ENCODE measurements at places on chromosomes 11 and 22.

DNA sequence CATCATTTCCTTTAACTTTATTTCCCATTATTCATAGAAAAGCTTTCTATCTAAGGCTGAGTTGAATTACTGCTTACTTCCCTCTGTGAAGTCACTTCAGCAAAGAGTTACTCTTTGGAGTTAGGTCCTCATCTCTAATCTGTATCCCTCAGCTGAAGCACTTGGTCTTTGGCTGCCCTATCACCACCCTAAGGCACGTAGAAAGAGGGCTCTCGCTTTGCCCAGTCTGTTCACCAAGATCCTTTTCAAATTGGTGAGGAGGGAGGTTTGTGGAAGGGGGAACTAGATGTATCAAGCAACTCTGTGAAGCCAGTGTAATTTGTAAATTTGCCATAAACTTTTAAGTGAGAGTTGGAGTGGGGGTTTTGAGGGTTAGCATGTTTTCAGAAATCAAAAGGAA lies 43.4 kb downstream of the PAX6 start:
- no peak for DNase-seq

- no peak for DNase-seq
Measured at GRCh38 chr11:12537778-12538401, 136.3 kb upstream of the TEAD1 start.

DNA sequence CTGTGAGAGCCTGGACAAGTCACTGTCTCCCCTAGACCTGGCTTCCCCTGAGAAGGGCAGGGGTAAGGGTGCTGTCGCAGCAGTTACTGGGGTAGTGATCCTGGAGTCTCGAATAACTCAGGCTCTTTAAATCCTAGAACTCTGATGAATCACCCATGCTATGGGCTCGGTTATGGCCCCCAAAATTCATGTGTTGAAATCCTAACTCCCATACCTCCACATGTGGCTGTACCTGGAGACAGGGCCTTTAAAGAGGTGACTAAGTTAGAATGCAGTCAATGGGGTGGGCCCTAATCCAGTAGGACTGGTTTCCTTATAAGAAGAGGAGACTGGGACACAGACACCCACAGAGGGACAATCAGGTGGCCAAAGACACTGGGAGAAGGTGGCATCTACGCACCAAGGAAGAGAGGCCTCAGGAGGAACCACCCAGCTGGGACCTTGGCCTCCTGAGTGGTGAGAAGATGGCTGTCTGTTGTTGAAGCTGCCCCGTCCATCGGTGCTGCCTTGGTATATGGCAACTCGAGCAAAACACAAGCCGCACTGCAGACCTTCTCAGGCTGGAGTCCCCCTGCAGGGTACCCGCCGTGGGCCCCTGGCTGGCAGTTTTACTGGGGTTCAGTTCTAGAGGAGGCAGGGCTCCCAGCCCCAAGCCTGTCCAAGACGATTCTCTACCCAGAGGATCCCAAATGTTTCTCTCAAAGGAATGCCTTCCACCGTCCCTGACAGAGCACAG lies 48.8 kb upstream of the SHISAL1 start:
- no peak for DNase-seq

GRCh38 chr11:105357764-105358163 lies 218.2 kb upstream of the CARD18 start:
- DNase-seq: no peak

DNA sequence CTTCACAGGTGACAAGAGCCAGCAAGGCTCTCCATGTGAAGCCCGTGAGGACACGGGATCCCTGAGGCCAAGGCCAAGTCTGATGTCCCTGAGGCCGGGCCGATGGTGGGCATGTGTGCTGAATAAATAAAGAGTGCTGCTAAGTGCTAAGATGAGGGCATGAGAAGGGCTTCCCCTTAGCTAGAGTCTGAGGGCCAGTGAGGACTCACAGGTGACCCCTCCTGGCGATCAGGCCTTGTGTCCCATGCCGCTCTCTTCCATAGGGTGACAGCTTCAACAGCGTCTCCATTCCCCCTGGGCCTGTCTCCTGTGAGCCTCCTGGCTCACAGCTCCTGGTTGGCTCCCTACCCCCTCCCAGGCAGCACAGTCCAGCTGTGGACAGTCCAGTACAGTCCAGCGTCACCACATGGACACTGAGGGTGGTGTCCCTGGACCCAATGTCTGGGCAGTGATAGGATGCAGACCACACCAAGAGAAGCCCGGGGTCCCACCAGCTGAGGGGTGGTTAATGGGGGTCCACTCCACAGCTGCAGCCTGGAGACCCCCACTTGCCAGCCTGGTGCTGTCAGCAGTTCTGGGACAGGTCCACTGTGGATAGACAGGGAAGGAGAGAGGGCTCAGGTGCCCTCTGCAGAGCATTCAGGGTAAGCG lies 1033.2 kb downstream of the TBC1D22A start:
- DNase-seq: no peak

- DNase-seq: no peak
Measured at GRCh38 chr22:37166675-37167066, 17.0 kb upstream of the IL2RB start.

GRCh38 chr11:12534549-12534948 lies 139.7 kb upstream of the TEAD1 start:
- no peak for DNase-seq

DNA sequence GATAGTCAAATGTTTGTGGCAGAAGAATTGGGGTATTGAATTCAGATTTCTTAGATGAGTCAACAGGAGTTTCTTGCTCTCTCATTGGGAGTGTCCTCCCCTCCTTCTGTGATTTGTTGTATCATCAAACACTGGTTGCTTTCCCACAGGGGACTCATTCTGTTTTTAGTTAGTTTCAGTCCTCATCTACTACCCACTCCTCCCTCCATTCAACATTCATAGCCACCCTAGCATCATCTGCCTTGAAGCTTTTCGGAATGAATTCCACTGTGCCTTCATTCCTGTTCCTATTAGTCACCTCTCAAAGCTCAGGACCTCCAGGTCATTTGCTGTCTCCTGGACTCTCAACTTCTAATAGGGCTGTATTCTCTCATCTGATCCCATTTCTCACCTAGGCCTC lies 31.5 kb upstream of the RAB38 start:
- no peak for DNase-seq

GRCh38 chr11:69903211-69903610 lies 84.0 kb upstream of the FGF3 start:
- no peak for DNase-seq

GRCh38 chr11:58506935-58507334 lies 970 bp downstream of the OR5B21 start:
- DNase-seq: no peak

GRCh38 chr11:133829566-133829965 lies 15.7 kb downstream of the SPATA19 start:
- DNase-seq: no peak
